ENCODE measurements at places on chromosomes 12 and 14.

GRCh38 chr14:51478175-51478621 lies 173.5 kb upstream of the FRMD6 start:
- no peak for DNase-seq

- no peak for DNase-seq
These were observed 19.3 kb upstream of the LLPH start for GRCh38 chr12:66149702-66150398.

- DNase-seq: no peak
These were observed 6.4 kb downstream of the TRIP11 start for GRCh38 chr14:92033433-92033832.

GRCh38 chr12:121227294-121227693 lies 17.4 kb downstream of the P2RX4 start:
- DNase-seq: peak; percentile 83

GRCh38 chr14:73660511-73660910 lies 15.7 kb downstream of the DNAL1 start:
- DNase-seq: no peak

GRCh38 chr12:124044809-124045321 lies 71.8 kb downstream of the ZNF664 start:
- DNase-seq: no peak

DNA sequence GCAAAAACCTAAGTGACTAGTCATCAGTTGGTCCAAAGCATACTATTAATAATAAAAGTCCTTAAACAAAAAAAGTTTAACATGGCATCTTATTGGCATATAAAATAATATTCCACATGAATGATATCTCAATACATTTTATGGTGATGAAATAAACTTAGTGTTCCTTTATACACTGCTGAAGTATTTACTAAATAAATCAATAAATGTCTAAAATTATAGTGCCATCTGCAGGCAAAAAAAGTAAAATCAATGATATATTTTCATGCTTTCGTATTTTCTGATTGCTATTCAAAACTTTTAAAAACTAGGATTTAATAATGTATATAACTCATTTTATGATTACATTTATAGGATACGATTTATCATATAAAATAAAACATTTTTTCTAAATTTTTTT lies 30.5 kb downstream of the PUS7L start:
- no peak for DNase-seq

GRCh38 chr12:81021834-81022233 lies 56.0 kb upstream of the ACSS3 start:
- no peak for DNase-seq

- DNase-seq: no peak
These were observed 5.1 kb downstream of the E2F7 start for GRCh38 chr12:77060136-77060882.

GRCh38 chr14:66472251-66472650 lies 13.9 kb upstream of the CCDC196 start:
- no peak for DNase-seq

DNA sequence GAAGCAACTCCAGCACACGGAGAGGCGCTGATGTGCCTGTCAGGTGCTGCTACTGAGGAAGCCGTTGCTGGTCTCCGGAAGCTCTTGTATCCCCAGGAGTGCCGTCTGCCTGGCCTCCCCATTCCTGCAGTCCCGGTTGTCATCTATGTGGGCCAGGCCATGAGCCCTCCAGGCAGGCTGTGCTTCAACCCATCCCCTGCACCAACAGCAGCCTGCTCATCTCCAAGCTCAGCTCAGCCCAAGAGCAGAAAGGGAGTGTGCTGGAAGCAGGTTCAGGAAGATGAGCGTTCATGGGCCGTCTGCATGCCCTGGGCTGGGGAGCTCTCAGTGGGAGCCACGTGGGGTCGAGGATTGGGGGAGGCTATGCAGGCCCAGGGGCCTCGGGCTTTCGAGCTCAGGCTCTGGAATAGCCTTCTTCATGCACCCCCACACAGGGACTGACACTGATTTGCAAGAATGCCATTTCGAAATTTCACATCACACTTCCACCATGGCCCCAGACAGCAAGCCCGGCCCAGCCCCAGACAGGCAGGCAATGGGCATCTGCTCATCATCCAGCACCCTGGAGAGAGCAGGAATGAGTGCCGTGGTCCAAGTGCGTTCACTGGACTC lies 164.5 kb downstream of the KIF26A start:
- no peak for DNase-seq

GRCh38 chr12:5960783-5961182 lies 15.7 kb upstream of the ANO2 start:
- no peak for DNase-seq
